CD4-positive, alpha-beta T cell (primary cell): ENCODE measurements at places on chromosomes 1 and 21. TPM values are rescaled to one million over a fixed set of nuclear protein-coding genes. Genes with fewer than 3 reads are reported as not detected.

The FAM229A gene
- total RNA-seq, result 38.0 TPM

- no peak for DNase-seq
Measured at GRCh38 chr1:107895403-107896191, 69.4 kb downstream of the VAV3 start.

GRCh38 chr1:183039985-183040447 lies 16.8 kb downstream of the LAMC1 start:
- no peak for DNase-seq

DNA sequence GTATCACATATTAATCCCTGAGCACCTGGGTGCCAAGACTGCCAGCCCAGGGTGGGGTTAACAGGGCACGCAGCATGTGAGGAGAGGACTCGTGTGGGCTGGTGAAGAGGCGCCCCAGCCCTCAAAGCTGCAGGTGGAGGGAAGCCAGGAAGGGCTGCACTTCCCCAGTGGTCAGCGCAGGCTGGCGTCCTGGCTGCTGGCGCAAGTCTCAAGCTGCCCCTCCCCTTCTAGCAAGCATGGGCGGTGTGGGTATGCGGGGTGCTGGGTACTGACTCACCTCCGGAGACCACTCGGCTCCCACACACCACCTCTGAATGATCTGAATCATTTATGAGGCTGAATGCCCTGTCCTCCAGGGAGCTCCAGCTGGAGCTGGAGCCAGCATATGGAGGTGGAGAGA lies 44.0 kb downstream of the EIF2D start:
- no peak for DNase-seq

GRCh38 chr21:24897883-24898282 lies 709.4 kb downstream of the MRPL39 start:
- no peak for DNase-seq

The MPZ gene
- total RNA-seq, result 3.2 TPM

- DNase-seq, result no peak
Measured at GRCh38 chr1:207811319-207811718, 59.5 kb downstream of the CD46 start.

The OR2L8 gene
- total RNA-seq, result 0.55 TPM

DNA sequence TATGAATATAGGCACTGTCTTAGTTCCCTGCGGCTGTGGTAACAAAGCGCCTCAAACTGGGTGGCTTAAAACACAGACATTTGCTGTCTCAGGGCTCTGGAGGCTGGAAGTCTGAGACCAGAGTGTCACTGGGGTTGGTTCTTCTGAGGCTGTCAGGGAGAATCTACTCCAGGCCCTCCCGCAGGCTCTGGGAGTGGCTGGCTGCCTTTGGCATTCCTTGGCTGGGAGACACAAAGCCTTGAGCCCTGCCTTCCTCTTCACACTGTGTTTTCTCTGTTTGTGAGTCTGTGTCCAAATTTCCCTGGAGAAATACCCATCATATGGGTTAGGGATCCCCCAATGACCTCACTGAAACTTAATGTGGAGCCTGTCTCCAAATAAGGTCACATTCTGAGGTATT lies 38.5 kb downstream of the B3GALT5 start:
- no peak for DNase-seq

The HTR6 gene
- 2.2 TPM for total RNA-seq

GRCh38 chr1:232486454-232487207 lies 143.3 kb downstream of the SIPA1L2 start:
- no peak for DNase-seq

DNA sequence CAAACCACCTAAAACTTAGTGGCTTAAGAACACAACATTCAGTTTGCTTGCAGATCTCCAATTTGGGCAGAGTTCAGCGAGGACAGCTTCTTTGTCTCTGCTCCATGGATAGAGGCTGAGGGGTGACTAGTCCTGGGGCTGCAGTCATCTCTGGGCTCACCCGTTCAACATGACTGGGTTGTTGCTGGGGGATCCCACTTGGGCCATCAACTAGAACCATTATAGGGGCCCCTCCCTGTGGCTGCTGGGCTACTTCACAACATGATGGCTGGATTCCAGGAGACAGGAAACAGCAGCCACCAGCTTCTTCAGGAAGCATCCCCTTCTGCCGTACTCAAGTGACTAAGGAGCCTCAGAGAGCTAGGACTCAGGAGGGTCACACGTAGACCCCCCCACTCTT lies 140.9 kb downstream of the RHOU start:
- DNase-seq, result no peak

DNA sequence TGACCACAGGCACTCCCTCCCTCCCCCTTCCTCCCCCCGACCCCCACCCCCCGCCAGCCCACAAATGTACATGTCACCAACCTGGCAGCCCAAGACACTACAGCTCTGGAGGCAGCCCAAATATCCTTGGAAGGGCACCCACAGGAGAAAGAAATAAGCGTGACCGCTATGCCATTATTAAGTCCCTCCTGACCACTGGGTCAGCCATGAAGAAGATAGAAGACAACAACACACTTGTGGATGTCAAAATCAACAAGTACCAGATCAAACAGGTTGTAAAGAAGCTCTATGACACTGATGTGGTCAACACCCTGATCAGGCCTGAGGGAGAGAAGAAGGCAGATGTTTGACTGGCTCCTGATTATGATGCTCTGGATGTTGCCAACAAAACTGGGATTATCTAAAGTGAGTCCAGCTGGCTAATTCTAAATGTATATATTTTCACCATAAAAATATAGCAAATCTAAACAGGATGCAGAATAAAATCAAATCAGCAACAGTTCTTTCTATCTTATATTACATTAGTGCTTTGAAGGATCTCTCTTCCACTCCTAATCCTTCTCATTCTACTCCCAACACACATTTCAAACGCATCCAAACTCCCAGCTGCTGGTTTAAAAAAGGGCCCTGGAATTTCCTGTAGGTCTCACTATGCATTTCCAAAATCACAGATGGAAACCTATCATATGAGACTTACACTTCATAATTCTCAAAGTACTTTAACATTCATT lies 77.4 kb upstream of the SLFNL1 start:
- no peak for DNase-seq

- no peak for DNase-seq
Measured at GRCh38 chr1:100299521-100300222, 33.7 kb downstream of the RTCA start.

DNA sequence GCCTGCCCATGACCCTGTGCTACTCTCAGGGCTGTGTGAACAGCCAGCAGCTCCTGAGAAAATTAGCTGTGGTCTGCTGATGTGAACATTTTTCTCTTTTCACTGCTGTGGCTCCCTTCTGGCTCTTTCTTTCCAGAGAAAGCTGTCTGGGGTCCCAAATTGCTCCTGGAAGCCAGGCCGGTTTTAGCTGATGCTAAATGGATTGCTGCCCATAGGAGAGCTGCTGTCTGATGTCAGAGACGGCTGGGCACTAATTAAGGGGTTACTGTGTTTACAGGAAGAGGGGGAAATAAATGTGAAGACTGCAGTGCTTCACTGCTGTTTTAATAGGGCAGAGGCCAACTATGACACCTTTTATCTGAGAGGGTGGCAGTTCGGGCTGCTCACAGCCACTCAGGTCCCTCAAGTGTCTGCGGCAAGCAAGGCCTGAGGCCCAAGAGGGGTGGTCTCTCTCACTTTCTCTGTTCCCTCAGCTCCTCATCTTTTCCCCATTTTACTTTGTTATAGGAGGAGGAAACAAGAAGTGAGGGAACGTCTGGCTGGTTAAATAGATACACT lies 106.0 kb upstream of the GNG12 start:
- no peak for DNase-seq

DNA sequence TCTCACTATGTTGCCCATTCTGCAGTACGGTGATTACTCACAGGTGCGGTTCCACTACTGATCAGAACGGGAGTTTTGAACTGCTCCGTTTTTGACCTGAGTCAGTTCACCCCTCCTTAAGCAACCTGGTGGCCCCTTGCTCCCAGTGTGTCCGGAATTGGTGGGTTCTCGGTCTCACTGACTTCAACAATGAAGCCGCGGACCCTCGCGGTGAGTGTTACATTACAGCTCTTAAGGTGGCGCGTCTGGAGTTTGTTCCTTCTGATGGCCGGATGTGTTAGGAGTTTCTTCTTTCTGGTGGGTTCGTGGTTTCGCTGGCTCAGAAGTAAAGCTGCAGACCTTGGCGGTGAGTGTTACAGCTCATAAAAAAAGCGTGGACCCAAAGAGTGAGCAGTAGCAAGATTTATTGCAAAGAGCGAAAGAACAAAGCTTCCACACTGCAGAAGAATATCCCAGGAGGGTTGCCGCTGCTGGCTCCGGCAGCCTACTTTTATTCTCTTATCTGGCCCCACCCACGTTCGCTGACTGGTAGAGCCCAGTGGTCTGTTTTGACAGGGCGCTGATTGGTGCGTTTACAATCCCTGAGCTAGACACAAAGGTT lies 17.6 kb upstream of the PARP1 start:
- peak; percentile 61 for DNase-seq

DNA sequence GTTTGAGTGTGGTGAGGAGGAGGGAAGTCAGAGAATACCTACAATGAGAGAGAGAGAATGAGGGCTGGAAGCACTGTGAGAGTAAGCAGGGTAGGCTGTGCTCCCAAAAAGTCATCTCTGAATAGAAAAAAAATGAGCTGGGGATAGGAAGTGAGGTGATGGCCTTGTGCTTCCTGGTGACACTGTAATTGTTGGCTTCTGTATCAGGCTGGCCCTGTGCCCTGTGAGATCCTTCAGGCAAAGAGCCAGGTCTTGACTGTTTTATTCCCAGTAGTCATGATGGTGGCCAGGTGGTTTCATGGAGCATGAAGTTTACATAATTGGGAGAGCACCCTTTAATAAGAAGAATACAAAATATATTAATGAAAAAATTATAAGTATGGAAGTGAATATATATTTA lies 20.4 kb upstream of the SPATA6 start:
- DNase-seq, result no peak

GRCh38 chr1:29964718-29965533 lies 728.6 kb downstream of the PTPRU start:
- no peak for DNase-seq

- no peak for DNase-seq
Measured at GRCh38 chr21:43662286-43662685, 2.9 kb downstream of the RRP1B start.

DNA sequence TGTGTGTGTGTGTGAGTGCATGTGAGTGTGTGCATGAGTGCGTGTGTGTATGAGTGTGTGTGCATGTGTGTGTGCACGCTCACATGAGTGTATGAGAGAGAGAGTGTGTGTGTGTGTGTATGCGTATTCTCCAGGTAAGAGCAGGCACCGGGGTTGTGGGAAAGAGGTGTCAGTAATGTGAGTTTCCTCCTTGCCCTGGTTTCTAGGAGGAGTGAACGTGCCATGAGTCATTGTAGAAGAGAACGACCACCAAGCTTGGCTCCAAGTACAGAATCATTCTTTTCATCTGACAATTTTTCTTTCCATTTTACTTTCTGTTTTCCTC lies 79.1 kb downstream of the POFUT2 start:
- DNase-seq, result no peak
